HT1080 (cell line): ENCODE measurements at places on chromosomes 16 and 17.
A peak's percentile ranks its signal among the peaks of the same experiment; 100 is the strongest.

GRCh38 chr16:23148166-23148512 lies 1.1 kb downstream of the USP31 start:
- no peak for DNase-seq

- DNase-seq = peak; percentile 50
Observed at GRCh38 chr17:81511554-81511803, 1.1 kb downstream of the ACTG1 start.

DNA sequence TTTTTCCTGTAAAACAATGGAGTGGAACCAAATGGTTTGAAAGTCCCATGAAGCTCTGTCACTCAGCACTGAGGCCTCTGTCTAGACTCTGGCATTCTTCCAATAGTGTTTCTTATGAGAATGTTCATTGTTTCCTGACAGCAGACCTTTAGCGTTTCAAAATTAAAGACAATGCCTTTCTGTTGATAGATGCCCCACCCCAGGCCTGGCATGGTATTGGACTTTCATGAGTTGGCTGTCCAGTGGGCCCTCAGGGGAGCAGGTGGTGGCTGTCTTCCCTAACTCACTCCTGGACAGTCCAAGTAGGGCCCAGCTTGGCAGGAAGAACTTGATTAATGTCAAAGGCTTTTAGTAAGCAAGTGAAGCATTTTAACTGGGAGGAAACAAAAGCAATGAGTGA lies 186.5 kb upstream of the CCL2 start:
- DNase-seq = no peak

DNA sequence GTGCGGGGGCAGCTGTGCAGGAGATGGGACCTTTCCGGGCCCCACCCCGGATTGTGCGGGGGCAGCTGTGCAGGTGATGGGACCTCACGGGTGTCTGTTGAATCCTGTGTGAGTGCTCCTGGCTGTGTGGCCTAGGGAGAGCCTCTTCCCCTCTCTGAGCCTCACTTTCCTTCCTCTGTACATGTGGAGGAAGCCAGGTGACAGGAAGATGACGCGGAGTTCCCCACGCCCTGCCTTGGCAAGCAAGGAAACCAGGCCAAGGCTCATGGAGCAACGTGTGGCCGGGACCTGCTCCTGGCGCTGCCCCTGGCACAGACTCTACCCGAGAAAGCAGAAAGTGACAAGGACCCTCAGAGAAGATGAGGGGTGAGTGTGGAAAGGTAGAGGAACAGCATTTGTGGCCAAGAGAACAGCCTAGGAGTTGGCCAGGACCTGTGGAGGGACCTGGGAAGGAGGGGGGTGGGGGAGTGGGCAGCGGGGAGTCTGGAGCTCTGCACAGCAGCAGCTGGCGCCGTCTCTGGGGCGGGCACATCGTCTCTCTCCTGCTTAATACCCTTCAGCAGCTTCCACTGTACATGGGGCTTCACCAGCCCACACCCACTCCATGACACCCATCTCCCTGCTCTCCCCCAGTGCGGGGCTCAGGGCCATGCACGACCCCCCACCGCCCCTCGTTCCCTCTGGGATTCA lies 38.4 kb upstream of the PABPN1L start:
- no peak for DNase-seq

DNA sequence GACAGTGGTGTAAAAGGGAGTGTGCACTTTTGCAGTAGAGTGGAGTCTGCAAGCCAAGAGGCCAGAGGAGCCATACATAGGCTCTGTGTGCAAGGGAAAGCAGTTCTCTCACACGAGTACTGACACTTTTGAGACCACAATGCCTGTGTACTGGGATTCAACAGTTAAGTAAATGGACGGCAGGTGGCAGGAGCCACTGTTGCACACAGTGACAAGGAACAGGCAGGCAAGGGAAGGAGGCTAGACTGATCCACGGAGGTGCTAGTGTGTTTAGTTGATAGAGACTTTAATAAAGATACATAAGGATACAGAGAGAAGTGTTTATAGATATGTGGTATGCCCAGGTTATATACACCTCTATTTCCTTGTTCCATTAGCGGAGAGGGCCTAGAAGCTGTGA lies 67.0 kb downstream of the MPRIP start:
- DNase-seq = no peak

DNA sequence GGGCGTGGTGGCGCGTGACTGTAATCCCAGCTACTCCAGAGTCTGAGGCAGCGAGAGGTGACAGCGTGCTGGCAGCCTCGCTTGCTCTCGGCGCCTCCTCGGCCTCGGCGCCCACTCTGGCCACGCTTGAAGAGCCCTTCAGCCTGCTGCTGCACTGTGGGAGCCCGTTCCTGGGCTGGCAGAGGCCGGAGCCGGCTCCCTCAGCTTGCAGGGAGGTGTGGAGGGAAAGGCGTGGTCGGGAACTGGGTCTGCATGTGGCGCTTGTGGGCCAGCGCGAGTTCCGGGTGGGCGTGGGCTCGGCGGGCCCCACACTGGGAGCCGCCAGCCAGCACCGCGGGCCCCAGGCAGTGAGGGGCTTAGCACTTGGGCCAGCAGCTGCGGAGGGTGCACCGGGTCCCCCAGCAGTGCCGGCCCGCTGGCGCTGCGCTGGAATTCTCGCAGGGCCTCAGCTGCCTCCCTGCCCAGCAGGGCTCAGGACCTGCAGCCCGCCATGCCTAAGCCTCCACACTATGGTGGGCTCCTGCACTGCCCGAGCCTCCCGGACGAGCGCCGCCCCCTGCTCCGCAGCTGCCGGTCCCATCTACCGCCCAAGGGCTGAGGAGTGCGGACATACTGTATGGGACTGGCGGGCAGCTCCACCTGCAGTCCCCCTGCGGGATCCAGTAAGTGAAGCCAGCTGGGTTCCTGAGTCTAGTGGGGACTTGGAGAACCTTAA lies 1093.3 kb upstream of the CDH8 start:
- DNase-seq = no peak

- no peak for DNase-seq
Observed at GRCh38 chr16:67893743-67894399, 817 bp downstream of the PSKH1 start.

- peak; percentile 36 for DNase-seq
Observed at GRCh38 chr16:84292011-84292410, 2.7 kb upstream of the WFDC1 start.
